ENCODE measurements at places on chromosomes 7 and 10.

DNA sequence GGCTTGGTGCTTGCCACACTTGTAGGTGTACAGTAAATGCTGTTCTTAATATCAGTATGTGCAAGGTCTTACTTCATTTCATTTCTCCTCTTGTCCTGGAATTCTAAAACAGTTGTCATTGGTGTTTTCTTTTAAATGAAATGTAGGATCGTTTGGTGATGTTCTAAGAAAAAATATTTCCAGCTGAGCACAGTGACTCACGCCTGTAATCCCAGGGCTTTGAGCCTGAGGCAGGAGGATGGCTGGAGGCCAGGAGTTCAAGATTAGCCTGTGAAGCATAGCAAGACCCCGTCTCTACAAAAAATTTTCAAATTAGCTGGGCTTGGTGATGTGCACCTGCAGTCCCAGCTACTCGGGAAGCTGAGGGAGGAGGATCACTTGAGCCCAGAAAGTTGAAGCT, 32.6 kb upstream of the ELN start:
- no peak for DNase-seq

- no peak for DNase-seq
Measured at GRCh38 chr10:132329565-132330485, 2.2 kb upstream of the LRRC27 start.

DNA sequence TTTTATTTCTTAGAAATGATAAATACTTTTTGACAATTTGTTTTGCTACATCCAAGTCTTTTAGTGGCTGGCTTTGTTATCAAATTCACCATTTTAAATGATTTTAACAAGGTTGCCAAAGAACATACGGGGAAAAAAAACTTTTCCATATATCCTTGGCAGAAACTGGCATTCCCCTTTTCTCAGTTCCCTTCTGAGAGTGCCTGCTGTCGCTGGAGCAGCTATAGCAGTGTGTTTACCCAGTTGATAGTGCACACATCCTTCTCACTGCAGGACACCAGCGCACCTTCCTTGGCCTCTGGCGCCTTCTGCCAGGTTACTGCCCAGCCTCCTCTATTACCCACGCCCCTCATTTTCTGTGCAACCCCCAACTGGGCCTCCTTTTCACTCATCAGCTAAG, 94.1 kb downstream of the ALOX5 start:
- no peak for DNase-seq

GRCh38 chr7:112510001-112510742, 29.4 kb downstream of the LSMEM1 start:
- DNase-seq: no peak

DNA sequence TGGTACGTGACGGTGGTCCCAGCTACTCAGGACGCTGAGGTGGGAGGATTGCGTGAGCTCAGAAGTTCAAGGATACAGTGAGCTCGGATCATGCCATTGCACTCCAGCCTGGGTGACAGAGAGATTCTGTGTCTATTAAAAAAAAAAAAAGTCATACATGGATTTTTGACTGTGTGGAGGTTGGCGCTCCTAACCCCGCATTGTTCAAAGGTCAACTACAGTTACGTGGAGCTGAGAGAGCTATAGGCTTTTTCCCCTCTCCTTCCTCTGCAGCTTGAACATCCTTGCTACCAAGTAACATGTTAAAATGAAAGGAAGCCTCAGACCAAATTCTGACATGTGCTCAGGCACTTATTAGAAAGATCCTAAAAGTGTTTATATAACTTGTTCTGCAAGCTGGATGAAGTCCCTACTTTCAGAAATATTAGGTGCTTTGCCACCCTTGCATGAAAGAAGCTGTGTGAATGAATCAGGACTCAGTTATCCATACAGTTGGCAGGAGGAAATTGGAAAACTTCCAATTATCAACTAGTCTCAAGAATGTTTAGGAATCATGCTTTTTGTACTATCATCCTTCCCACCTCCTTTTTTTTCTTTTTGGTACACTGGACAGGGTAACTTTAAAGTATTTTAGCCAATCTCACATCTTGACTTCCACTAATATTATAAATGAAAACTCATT, 12.5 kb upstream of the ST7 start:
- no peak for DNase-seq

- no peak for DNase-seq
Measured at GRCh38 chr10:87862679-87863052, 667 bp downstream of the KLLN start.

DNA sequence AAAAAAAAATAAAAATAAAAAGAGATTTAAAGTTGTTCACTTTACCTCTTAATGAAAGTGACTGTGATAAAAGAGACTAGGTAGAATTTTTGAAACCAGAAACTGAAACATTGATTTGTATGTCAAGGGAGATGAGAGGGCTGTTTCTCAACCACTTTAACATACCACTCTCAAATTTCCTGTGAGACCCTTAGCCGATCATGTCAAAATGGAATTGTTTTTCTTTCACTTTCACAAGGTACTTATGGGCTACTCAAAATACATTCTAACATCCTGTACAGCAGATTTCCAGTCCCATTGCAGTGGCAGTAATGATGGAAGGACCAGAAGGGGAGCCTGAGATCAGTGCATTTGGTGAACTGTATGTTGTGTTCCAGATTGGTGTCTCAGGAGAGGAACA, 261.2 kb downstream of the PPP1R3A start:
- DNase-seq: no peak

DNA sequence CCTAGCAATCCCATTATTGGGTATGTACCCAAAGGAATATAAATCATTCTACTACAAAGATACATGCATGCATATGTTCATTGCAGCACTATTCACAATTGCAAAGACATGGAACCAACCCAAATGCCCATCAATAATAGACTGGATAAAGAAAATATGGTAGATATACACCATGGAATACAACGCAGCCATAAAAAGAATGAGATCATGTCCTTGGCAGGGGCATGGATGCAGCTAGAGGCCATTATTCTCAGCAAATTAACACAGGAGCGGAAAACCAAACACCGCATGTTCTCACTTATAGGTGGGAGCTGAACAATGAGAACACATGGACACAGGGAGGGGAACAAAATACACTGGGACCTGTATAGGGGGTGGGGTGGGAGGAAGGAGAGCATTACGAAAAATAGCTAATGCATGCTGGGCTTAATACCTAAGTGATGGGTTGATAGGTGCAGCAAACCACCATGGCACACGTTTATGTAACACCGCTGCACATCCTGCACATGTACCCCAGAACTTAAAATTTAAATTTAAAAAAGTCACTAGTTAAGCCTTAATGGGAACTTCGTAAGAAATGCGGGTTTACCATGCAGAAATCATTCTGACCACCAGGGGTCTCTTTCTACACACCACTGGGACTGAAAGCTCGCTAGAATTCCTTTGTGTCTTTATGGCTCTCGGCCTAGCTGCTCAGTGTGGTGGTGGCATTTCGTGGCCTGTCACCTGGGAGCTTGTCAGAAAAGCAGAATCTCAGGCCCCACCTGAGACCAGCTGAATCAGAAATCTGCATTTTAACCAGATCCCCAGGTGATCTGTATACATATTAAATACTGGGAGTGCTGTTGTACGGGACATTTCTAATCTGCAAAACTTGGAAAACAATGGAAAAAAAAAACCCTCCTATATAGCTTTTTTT, 9.5 kb downstream of the ANKRD1 start:
- peak; percentile 73 for DNase-seq
